Right atrium auricular region (tissue), 2 donors: ENCODE measurements at places on chromosomes 2 and 18. TPM values are rescaled to one million over a fixed set of nuclear protein-coding genes. Genes with fewer than 3 reads are reported as not detected.

LRP1B gene
- total RNA-seq, result 0.47 TPM

MOCOS gene
- total RNA-seq, result 0.11 TPM

SERPINB7 gene
- total RNA-seq, result 0.71 TPM

RTN4 gene
- total RNA-seq, result 203 TPM

FEV gene
- total RNA-seq, result not detected

CD8A gene
- total RNA-seq, result 0.52 TPM

CHRNG gene
- total RNA-seq, result not detected

DNA sequence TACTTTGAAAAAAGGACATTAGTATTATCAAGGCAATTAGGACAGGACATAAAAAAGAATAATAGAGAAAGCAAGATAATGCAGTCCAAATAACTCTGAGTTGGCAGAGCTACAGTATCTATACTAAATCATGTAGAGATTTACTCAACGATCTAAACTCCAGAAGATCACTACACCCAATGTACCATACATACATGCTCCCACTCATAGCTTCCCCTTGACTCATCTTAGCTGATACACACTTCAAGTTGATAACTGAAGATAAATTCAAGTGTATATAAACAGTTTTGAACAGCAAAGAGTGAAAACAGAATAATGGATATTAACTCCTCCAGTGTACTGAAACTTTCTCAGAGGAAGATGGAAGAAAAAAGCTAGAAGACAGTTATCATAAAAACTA lies 78.5 kb downstream of the SESTD1 start:
- H3K27me3 ChIP-seq, result no peaks in the 10 kb centered on the region
- H3K4me1 ChIP-seq, result no peaks in the 10 kb centered on the region
- no peak overlapping the region for H3K27ac ChIP-seq

- H3K4me1 ChIP-seq, result no peaks in the 10 kb centered on the region
- H3K36me3 ChIP-seq, result no peaks in the 10 kb centered on the region
- H3K27me3 ChIP-seq, result no peaks in the 10 kb centered on the region
- no peak overlapping the region for H3K27ac ChIP-seq
- no peak overlapping the region for H3K4me3 ChIP-seq
Observed at GRCh38 chr18:45073556-45073955, 392.9 kb downstream of the SETBP1 start.

DNA sequence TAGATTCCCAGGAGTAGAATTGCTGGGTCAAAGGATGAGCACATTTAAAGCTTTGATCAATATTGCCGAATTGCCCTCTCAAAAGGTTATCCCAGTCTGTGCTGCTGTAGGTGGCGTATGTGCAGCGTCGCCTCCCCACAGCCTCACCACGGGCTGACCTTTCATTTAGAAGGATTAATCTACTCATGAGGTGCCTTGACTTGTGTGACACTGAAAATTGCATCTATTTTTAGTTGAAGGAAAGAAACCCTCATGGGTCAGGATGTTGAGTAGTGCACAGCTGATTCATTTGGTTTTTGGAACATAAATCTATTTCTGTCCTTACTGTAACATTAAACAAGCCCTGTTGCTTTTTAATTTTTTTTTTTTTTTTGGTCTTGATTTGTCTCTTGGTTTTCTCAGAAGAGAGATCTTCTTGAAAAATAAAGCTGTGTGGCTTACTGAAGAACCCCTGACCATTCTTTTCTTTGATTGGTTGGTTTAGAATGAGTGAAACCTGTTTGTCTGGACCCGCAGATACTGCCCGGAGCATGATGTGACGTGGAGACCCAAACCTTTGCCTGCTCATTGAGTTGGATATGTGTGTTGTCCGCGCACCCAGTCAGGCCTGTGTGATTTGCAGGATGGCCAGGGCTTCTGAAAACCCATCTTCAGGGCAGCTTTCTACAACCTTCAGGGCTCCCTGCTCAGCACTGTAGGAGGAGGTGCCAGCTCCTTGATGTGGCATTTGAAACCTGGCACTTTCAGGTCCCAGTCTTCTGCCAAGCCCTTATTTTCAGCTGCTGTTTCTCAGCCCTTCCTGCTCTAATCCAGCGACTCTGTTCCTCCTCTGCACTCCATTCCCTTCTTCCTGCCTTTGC lies 61.0 kb downstream of the LPIN1 start:
- peaks cover 53% of the 10 kb centered on the region for H3K36me3 ChIP-seq
- peak; percentile 26 for DNase-seq
- H3K27ac ChIP-seq, result no peak overlapping the region
- no peak overlapping the region for H3K4me3 ChIP-seq
- no peaks in the 10 kb centered on the region for H3K4me1 ChIP-seq

- no peak for DNase-seq
- no peak overlapping the region for H3K27ac ChIP-seq
- no peaks in the 10 kb centered on the region for H3K27me3 ChIP-seq
- peaks cover 40% of the 10 kb centered on the region for H3K36me3 ChIP-seq
- no peak overlapping the region for H3K4me3 ChIP-seq
- no peaks in the 10 kb centered on the region for H3K4me1 ChIP-seq
Observed at GRCh38 chr2:24269265-24269664, 91.1 kb downstream of the ITSN2 start.

DNA sequence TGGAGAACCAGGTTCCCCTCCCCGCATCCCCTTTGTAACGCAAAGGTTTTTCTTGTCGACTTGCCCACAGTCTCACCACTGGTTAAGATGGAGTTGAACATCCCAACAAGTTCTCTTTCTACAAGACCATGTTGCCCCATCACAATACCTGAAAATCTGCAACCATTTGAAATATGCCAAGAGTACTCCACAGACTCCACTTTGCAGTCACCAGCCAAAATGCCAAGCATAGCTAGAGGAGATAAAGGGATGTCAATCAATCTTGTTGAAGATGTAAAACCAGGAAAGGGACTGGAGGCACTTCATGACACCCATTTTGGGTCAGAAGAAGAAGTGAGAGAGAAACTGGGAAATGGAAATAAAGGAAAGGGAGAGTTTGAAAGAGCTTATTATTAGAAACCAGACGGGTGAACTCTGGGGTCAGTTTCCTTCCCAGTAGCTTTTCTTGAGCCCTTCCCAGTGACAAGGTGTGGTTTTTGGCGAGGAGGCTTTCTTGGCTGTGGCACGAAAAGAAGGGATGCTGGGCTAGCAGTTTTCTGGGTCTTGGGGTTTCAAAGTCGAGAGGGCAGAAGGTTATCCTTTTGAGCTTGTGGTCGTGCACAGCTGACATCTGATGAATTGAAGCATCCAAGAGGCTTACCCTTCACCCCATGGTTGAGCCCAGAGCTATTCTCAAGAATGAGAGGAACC lies 79.3 kb downstream of the ACAA2 start:
- no peak overlapping the region for H3K27ac ChIP-seq
- no peak overlapping the region for H3K4me3 ChIP-seq
- H3K4me1 ChIP-seq, result no peaks in the 10 kb centered on the region
- no peaks in the 10 kb centered on the region for H3K27me3 ChIP-seq

- no peak overlapping the region for H3K4me3 ChIP-seq
- no peak overlapping the region for H3K27ac ChIP-seq
- H3K27me3 ChIP-seq, result no peaks in the 10 kb centered on the region
- H3K36me3 ChIP-seq, result no peaks in the 10 kb centered on the region
- H3K4me1 ChIP-seq, result no peaks in the 10 kb centered on the region
Observed at GRCh38 chr2:138626148-138626547, 124.6 kb downstream of the SPOPL start.

- no peak for DNase-seq
- H3K27me3 ChIP-seq, result no peaks in the 10 kb centered on the region
- H3K36me3 ChIP-seq, result no peaks in the 10 kb centered on the region
- no peak overlapping the region for H3K4me3 ChIP-seq
- H3K4me1 ChIP-seq, result no peaks in the 10 kb centered on the region
Observed at GRCh38 chr2:134238371-134238770, 15.5 kb upstream of the MGAT5 start.
